Right renal cortex interstitium (tissue), 3 donors: ENCODE measurements at places on chromosomes 3 and 15.

DNA sequence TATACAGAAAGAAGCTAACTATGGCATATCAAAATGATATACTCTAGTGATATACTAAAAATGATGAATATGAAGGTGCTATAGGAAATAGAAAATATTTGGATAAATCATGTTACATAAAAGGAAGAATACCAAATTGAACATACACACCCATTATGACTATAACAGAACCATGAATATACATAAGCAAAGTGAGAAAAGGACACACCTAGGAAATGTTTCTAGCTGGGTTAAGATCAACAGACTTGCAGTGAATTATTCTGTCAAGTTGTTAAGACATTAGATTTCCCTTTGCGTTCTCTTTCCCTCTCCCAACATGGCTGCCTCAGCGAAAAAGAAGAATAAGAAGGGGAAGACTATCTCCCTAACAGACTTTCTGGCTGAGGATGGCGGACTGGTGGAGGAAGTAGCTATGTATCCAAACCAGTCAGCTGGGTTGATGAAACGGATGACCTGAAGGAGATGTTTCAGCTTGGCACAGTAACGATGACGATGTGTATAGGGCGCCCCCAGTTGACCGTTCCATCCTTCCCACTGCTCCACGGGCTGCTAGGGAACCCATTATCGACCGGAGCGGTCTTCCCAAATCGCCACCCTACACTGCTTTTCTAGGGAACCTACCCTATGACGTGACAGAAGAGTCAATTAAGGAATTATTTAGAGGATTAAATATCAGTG lies 20.2 kb upstream of the PARP14 start:
- no peak for DNase-seq

DNA sequence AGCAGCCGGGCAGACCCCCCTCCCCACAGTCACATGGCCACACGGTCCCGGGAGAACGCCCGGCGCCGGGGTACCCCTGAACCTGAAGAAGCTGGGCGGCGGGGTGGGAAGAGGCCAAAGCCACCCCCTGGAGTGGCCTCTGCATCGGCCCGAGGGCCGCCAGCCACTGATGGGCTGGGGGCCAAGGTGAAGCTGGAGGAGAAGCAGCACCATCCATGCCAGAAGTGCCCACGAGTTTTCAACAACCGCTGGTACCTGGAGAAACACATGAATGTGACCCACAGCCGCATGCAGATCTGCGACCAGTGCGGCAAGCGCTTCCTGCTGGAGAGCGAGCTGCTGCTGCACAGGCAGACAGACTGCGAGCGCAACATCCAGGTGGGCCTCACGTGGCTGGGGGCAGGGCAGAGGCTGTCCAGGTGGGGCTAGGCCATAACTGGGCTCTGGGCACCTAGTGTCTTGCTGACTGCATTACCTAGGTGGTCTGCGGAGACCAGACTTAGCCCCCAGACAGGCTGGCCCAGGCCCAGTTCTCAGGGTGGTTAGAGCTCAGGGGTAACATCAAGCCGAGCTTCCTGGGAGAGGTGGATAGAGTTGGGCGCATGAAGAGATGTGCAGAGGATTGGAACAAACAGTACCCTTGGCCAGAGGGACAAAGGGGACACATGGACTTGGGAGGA lies 6.1 kb downstream of the ZBTB47 start:
- no peak for DNase-seq

GRCh38 chr3:20320489-20320888 lies 134.5 kb upstream of the SGO1 start:
- DNase-seq: no peak

DNA sequence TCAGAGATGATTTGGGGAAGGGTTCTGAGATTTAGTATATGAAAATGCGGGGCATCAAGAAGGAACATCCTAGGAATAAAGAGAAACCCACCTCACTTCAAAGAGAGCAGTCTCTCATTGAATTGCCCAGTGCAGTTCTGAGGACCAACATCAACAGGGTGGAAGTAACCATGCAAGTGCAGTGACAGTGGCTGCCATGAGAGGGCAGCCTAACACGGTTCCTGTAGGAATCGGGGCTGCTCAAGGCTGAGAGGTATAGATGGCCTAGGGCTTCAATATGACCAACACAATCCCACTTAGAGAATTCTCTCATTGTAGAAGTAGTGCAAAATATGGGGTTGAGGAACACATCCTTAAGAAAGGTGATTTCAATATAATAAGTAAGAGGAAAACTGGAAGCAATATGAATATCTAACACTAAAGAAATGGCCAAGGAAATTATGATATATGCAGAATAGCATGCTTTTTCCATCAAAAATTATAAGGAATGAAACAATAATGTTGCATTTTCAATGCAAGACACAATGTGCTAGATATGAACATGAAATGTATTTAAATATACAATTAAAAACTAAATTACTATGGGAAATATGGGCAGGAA lies 51.1 kb upstream of the ARRDC4 start:
- no peak for DNase-seq

- no peak for DNase-seq
Measured at GRCh38 chr3:139465636-139466035, 10.7 kb downstream of the RBP2 start.
